ENCODE measurements at places on chromosomes 3 and 15.
A peak's percentile ranks its signal among the peaks of the same experiment; 100 is the strongest.

DNA sequence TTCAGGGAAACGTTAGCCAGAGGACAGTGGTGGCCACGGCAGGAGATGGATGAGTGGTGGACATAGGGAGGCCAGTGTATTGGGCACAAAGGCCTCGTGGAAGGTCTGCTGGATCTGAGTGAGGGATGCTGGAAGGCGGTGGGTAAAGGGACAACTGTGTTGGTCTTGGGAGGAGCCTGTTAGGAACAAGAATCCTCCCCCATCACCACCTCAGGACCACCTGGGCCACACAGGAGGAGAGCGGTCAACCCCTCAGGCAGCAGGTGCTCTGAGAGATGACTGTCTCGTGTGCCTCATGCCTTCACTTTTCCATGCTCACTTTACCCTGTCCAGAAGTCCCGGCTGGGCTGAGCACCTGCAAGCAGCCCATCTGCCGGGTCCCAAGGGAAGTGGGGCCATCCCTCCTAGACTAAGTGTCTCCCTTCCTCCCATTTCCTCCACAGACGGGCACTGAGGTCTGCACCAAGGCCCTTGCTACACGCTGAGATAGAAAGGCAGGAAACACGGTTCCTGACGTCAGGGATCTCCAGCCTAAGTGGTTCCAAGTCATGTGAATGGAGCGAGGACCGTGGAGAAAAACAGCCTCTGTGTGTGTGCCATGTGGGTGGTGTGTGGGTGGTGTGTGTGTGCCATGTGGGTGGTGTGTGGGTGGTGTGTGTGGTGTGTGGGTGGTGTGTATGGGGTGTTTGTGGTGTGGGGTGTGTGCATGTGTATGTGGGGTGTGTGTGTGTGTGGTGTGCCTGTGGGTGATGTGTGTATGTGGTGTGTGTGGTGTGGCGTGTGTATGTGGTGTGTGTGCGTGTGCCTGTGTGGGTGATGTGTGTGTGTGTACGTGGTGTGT lies 47.8 kb upstream of the CTSH start:
- no peak for DNase-seq

DNA sequence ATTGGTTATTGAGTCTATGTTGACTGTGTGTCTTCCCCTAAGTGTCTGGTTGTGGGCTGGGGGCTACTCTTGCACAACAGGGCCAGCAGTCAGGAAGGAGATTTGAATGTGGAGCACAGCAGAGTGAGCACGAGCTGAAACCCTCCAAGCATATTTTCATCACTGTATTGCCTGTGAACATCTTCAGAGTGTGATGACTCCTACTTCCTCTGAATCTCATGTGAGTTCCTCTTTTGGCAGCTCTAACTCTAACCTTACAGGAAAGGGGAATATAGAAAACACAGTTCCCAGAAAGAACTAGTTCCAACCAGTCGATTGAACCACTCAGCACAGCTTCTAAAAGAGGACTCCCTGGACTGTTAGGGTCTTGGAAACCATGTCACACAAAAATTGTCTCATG lies 211.6 kb downstream of the RAP2B start:
- no peak for DNase-seq

DNA sequence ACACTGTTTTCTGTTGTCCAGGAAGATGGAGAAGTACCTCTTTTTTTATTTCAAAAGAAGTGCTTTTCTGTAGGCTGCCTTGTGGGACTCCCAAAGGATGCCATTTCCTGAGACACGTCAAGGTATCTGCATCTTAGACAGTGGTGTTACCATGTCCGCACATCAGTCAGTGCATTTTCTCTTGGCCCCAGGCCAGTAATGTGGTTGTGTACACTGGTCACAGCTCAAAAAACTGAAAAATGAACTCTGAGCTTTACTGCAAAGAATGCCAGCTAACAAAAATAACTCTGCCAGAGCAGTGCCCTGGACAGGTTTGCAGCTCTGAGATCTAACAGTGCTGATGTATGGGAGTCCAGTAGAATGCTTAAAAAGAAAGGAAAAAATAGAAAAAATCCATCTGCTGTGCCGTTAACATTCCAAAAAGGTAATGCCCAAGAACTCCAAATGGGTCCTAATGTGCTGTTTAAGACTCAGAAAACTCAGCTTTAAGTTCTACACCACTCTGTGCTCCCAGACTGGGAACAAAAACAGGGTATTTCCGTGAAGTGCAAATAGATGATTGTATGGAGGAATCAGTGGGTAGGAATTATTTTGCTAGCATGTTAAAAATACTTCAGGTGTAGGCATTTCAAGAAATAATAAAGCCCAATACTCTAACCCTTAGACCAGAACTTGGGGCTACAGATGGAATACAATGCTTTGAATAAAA lies 315.9 kb downstream of the FEZF2 start:
- DNase-seq = no peak

DNA sequence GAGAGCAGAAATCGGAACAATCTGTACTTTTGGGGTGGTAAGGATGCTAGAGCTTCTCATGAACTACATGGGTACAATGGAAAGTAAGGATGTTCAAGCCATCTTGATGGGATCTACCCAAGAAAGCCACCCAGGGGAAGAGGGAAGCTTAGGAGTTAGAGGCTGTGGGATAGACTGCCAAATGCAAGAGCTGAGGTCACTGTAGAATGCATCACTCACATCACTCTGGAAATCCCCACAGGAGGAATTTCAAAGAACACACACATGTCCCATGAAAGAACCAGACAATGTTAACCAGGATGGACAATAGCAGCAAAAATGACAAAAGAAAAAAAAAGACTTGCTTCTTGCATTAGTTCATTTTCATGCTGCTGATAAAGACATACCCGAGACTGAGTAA lies 32.8 kb upstream of the UBE2E2 start:
- DNase-seq = no peak

DNA sequence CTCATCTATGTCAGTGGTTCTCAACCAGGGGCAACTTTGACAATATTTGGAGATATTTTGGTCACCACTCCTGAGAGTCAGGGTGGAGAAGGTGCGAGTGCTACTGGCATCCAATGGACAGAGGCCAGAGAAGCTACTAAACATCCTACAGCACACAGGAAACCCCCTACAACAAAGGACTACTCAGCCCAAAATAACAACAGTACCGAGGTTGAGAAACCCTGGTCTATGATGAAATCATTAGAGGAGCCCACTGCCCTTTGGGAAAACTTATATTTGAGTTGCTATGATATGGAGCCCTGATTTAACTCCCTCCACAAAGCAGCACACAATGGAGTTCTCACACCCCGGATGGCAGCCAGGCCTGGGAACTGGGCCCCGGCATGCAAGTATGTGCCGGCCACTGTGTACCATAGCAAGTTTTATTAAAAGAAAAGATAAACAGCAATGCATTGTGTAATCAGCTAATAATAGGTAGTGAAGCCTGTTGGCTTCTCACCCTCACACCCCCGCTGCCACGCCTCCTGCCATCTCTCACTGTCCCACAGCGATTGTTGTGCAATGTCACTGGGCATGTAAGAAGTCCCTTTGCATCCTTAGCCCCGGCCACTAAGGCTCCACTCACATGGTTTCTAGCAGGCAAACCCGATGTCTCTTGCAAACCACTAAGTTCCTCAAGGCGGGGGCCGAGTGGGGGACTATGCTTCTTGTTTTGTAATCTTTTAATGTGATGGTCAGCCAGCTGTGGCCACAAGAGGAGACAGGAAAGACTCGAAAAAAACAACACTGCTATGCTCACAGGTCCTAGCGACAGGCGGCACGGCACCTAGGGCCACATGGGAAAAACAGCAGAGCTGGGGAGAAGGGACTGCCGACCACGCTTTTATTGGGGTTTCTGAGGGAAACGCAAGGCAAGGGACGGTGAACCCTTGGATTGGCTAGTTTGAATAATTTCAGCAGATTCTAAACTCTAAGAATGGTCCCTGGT lies 110.0 kb downstream of the AQP9 start:
- peak; percentile 32 for DNase-seq

- no peak for DNase-seq
These were observed 10.6 kb upstream of the SLC9C1 start for GRCh38 chr3:112304611-112305010.

Data from substantia nigra (tissue), 51 donors.